Transverse colon (tissue), 4 donors: ENCODE measurements at places on chromosomes 12 and 14. TPM values are rescaled to one million over a fixed set of nuclear protein-coding genes. Genes with fewer than 3 reads are reported as not detected.

GRCh38 chr14:35370969-35371368, 33.6 kb downstream of the NFKBIA start:
- no peak for DNase-seq
- no peaks in the 10 kb centered on the region for H3K27me3 ChIP-seq
- no peaks in the 10 kb centered on the region for H3K36me3 ChIP-seq
- no peak overlapping the region for H3K4me3 ChIP-seq

- H3K27me3 ChIP-seq: no peaks in the 10 kb centered on the region
- no peak overlapping the region for H3K27ac ChIP-seq
- H3K4me3 ChIP-seq: no peak overlapping the region
- no peak for DNase-seq
- no peaks in the 10 kb centered on the region for H3K4me1 ChIP-seq
These were observed 159.0 kb downstream of the DERA start for GRCh38 chr12:16070113-16070512.

Gene DDX47
- 22.1 TPM for total RNA-seq

DNA sequence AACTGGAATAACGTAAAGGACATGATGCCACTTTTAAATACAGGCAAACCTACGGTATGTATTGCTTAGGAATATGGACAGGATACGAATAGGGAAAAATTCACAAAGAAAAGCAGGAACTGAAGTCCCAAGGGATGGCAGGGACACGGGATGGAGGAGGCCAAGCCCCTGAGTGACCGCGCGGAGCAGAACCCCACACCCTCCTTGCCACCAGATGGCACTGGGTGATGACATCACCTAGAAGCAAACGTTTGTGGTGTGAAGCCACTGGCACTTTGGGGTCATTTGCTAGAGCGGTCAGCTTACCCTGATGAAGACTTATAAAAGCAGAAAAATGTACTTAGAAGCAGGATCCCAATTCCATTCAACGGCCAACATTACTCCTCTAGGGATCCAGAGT, 9.4 kb downstream of the DHX37 start:
- H3K27ac ChIP-seq: no peak overlapping the region
- no peaks in the 10 kb centered on the region for H3K4me1 ChIP-seq
- no peaks in the 10 kb centered on the region for H3K27me3 ChIP-seq
- no peak overlapping the region for H3K4me3 ChIP-seq
- H3K36me3 ChIP-seq: peaks cover 38% of the 10 kb centered on the region

DNA sequence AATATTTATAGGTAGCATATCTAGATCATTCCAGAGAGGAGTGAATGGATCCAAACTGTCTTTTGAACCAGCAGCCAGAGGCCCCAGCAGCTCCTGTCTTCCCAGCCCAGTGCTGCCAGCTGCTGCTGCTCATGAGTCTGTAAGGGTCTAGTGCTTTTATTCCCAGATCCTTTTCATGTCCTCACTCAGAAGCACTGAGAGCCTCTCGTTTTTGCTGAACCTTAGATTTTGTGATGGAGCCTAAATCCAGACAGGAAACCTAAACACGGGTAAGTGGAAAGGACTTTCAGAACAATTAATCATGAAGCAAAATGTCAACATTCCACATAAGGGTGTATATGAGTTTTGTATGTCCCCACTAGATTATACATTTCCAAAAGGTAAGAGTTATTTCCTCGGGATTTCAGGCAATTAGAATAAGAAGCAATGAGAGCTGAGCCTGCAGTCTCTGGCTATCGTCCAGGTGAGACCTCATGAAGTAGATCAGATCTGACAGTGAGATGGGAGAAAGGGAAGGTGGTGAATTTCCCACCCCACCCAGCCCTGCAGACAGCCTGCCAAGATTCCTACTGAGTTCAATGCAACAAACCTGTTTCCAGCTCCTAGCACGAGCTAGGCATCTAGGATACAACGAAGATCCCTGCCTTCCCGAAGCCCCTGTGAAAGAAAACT, 84.4 kb downstream of the NINJ2 start:
- no peaks in the 10 kb centered on the region for H3K36me3 ChIP-seq
- no peak overlapping the region for H3K4me3 ChIP-seq
- H3K27ac ChIP-seq: no peak overlapping the region
- DNase-seq: no peak

Gene VASH1
- total RNA-seq: 7.5 TPM

DNA sequence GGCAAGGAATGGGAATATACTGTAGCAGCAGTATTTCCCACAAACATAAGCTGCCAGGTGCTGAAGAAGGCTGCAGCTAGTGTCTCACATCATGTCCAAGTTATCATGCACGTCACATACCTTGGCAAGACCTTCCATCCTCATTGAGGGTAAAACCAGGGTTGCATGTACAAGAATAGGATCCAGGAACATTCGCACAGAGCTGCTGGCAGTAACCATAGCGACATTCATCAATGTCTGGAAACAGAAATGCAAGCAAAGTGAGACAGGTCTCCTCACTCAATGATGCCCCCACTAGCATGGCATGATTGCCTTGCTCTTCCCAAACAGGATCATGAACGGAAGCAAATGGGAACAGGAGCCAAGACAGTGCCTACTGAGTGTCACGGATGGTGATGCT, 23.8 kb upstream of the TC2N start:
- no peak for DNase-seq
- no peaks in the 10 kb centered on the region for H3K36me3 ChIP-seq
- no peaks in the 10 kb centered on the region for H3K27me3 ChIP-seq
- H3K4me3 ChIP-seq: no peak overlapping the region

Gene ST8SIA1
- total RNA-seq: 4.5 TPM

DNA sequence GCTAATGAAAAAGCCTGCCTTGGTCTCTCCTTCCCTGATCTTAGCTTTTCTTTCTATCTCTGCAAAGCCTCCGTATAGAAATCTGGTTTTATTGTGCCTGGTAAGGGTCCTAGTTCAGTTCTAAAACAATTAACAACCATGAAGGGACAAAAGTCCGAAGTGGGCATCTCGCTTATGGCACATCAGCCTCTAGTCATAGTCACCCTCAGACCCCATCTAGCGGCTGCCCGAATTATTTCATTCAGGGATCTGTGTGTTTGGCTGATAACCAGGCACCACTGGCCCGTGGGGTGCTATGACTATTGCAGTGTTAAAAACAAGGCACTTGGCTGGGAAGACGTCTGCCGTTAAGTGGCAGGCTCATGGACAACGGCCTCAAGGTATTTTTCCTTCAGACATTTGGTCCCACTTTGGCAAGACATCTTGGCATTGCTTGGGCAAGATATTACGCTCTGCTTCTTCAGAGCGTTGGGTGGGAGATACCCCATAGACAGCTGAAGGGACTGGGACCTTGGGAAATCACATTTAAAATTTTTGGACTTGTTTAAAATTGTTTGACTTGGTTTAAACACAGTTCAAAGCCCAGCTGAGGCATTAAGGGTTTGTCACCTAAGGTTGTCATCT, 87.1 kb downstream of the SINHCAF start:
- H3K4me3 ChIP-seq: no peak overlapping the region
- peak; percentile 66 for DNase-seq
- H3K36me3 ChIP-seq: no peaks in the 10 kb centered on the region
- no peaks in the 10 kb centered on the region for H3K4me1 ChIP-seq
- no peak overlapping the region for H3K27ac ChIP-seq
- H3K27me3 ChIP-seq: peaks cover 4% of the 10 kb centered on the region

Gene ATP5F1B
- total RNA-seq: 442 TPM

DNA sequence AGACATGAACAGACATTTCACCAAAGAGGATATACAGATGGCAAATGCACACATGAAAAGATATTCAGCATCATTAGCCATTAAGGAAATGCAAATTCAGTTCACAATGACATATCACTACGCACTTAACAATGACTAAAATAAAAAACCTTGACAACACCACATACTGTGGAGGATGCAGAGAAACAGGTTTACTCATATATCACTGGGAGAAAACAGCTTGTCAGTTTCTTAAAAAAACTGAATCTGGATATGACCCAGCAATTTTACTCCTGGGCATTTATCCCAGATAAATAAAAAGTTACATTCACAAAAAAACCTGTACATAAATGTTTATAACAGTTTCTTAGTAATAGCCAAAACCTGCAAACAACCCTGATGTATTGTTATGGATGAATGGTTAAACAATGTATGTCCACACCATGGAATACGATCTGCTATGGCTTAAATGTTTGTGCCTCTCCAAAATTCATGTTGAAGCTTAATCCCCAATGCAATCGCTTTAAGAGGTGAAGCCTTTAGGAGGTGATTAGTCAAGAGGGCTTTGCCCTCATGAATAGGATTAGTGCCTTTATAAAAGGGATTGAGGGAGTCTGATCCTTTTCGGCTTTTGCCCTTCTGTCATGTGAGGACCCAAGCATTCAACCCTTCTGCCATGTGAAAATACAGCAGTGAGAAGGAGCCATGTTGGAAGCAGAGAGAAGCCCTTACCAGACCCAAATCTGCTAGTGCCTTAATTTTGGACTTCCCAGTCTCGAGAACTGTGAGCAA, 36.0 kb upstream of the PPP4R3A start:
- no peaks in the 10 kb centered on the region for H3K36me3 ChIP-seq
- H3K4me3 ChIP-seq: no peak overlapping the region
- H3K4me1 ChIP-seq: no peaks in the 10 kb centered on the region
- no peaks in the 10 kb centered on the region for H3K27me3 ChIP-seq
- no peak for DNase-seq

DNA sequence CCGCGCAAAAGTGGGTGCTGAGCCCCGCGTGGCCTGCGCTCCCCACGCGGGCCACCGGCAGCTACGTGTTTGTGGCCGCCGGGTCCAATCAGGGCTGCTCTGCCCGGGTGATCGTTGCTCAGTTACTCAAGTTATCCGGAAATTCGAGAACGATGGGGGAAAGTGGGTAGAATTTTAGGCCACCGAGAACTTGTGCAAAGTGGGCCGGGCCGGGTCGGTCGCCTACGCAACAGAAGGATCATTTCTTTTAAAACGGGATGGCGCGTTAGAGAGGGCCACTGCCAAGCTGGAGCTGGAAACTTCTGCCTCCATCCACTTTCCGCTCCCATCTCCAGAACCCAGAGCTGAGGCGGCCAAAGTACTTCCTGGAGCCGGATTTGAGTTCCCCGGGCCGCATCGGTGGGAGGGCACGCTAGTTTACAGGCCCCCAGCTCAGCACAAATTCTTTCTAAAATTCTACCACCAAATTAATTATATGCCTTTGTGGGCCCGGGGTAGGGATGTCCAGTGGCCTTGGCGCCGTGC, 3.5 kb downstream of the RFX4 start:
- no peak overlapping the region for H3K4me3 ChIP-seq
- no peaks in the 10 kb centered on the region for H3K36me3 ChIP-seq
- H3K27me3 ChIP-seq: peaks cover 100% of the 10 kb centered on the region

Gene ZFHX2
- total RNA-seq: 0.41 TPM

GRCh38 chr12:61916831-61917230, 343.4 kb upstream of the USP15 start:
- no peaks in the 10 kb centered on the region for H3K4me1 ChIP-seq
- H3K27me3 ChIP-seq: no peaks in the 10 kb centered on the region
- H3K4me3 ChIP-seq: no peak overlapping the region
- H3K27ac ChIP-seq: no peak overlapping the region

Gene XRCC3
- total RNA-seq: 47.6 TPM

GRCh38 chr12:51388069-51388799, 3.0 kb downstream of the GALNT6 start:
- DNase-seq: no peak
- no peaks in the 10 kb centered on the region for H3K4me1 ChIP-seq
- H3K27me3 ChIP-seq: peaks cover 7% of the 10 kb centered on the region
- no peaks in the 10 kb centered on the region for H3K36me3 ChIP-seq

GRCh38 chr12:48219631-48220030, 16.5 kb upstream of the OR10AD1 start:
- no peak overlapping the region for H3K4me3 ChIP-seq
- H3K36me3 ChIP-seq: no peaks in the 10 kb centered on the region
- H3K27me3 ChIP-seq: peaks cover 2% of the 10 kb centered on the region
- H3K27ac ChIP-seq: no peak overlapping the region
- no peak for DNase-seq

GRCh38 chr12:13504736-13505135, 308.2 kb downstream of the EMP1 start:
- no peak for DNase-seq
- H3K4me1 ChIP-seq: no peaks in the 10 kb centered on the region
- H3K4me3 ChIP-seq: no peak overlapping the region
- no peak overlapping the region for H3K27ac ChIP-seq

Gene SELPLG
- 5.1 TPM for total RNA-seq

GRCh38 chr12:108119126-108119973, 9.7 kb upstream of the WSCD2 start:
- no peak overlapping the region for H3K4me3 ChIP-seq
- DNase-seq: no peak
- H3K4me1 ChIP-seq: no peaks in the 10 kb centered on the region
- no peaks in the 10 kb centered on the region for H3K36me3 ChIP-seq
- no peak overlapping the region for H3K27ac ChIP-seq

Gene ZNF705A
- not detected for total RNA-seq

Gene PIANP
- total RNA-seq: not detected

DNA sequence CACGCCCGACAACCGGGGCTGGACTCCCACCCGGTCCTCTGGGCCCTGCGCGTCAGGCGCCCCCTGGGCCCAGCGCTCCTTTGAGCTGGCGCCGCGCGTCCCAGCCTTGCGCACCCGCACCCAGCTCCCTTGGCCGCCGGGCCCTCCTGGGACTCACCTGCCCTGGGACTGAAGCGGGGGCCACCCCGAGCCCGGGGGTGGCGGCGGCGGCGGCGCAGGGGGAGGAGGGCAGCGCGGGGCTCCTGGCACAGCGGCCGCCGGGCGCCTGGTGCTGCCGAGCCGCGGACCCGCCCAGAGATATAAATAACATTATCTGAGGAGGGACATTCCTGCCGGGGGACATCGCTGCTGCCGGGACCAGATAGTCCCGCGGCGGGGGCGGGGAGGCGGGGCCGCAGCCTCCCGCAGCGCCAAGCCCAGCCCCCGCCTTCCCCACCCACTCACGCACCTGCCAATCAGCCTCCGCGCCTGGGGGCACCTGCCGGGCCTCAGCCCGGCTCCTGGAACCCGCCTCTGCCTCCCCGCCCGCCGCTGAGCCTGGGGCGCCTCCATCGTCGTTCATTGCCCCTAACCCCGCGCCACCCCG, at the start of gene SPTB:
Gene SPTB, minus strand, starts transcription at position 273 of the 586 bp plus-strand sequence. CDS start 56,813 bp downstream, outside the sequence.
- DNase-seq: peak; percentile 58
- H3K4me3 ChIP-seq: peak within 1 kb of the TSS; percentile 48
- H3K27me3 ChIP-seq: peaks cover 76% of the 10 kb centered on the region
- H3K27ac ChIP-seq: peak within 1 kb of the TSS; percentile 6
- no peaks in the 10 kb centered on the region for H3K36me3 ChIP-seq

DNA sequence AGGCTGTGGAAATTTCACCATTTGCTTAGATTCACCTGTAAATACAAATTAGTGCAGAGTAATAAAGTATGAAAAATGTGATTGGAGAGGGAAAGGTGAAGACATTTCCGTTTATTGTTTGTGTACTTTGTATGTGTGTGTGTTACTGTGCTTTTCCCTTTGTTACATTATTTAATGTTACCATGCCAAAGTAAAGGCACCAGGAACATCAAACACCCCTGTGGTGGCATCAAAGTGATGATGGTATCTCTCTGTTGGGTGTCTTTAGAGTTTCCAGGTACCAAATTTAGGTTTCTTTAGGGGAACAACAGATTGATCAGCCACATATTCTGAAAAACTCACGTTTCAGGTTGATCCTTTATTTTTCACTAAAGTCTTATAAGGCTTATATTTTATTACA, 189.0 kb upstream of the FBXO33 start:
- no peak overlapping the region for H3K4me3 ChIP-seq
- no peaks in the 10 kb centered on the region for H3K36me3 ChIP-seq
- H3K27me3 ChIP-seq: no peaks in the 10 kb centered on the region
- no peaks in the 10 kb centered on the region for H3K4me1 ChIP-seq
